ENCODE measurements at places on chromosomes 3 and 15.

DNA sequence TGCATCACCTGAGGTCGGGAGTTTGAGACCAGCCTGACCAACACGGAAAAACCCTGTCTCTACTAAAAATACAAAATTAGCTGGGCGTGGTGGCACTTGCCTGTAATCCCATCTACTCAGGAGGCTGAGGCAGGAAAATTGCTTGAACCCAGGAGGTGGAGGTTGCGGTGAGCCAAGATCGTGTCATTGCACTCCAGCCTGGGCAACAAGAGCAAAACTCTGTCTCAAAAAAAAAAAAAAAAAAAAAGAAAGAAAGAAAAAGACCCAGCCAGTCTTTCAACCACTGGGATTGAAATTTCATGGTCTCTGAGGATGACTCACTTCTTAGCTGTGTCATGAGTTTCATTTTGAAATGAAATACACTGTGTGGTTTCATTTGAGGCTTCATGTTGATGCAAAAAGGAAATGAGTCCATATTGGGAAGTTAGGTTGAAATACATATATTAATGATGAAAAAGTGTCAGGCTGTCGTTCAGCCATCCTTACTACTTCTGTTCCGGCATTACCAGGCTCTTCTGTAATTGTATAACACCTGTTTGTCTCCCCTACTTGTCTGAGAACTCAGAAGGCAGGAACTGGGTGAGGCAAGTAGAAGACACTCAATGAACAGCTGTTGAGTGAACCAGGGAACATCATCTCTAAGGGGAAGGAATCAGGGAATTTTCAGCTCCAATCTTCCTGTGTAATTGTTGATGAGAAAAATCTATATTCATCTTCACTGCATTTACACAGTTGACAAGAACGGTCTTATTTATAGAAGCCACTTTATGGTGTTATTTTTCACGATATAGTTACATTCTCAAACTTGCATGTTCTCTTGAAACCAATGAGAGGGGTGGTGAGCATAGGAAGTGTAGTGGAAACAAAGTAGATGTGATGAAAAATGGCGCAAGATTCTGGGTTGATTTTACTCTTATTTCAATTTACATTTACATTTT is 87.4 kb downstream of the NFKBIZ start:
- no peak for DNase-seq

GRCh38 chr3:98329392-98330124 is 24.1 kb upstream of the OR5K4 start:
- peak; percentile 11 for DNase-seq

DNA sequence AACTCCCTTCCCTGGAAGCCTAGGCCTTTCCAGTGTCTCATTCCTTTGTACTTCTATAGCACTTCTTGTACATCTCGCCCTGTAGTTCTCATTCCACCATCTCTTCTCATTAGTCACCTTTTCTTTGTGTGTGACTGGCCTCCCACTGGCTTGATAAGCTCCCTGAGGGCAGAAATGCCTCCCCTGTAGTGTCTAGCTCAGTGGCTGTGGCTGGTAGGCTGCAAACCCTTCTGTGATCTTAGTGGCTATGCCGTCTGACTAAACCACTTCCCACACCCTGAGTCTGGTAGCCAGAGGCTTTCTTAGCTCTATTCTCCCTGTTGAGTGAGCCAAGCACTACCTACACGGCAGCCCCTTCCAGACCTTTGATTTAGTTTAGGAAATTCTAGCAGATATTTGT is 24.4 kb upstream of the TNFAIP8L3 start:
- no peak for DNase-seq

GRCh38 chr3:129366312-129366831 is 62.1 kb downstream of the EFCAB12 start:
- DNase-seq, result no peak

GRCh38 chr15:67172172-67172571 is 82.3 kb downstream of the AAGAB start:
- DNase-seq, result no peak

DNA sequence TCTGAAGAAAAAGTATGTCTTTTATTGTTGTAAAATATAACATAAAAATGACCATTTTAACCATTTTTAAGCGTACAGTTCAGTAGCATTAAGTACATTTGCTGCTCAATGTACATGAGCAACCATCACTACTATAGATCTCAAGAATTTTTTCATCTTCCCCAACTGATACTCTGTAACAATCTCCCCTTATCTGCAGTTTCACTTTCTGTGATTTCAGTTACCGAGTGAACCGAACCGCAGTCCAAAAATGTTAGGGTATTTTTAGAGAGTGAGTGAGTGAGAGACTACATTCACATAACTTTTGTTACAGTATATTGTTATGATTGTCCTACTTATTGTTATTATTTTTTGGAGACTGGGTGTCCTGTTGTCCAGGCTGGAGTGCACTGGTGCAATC is 9.0 kb upstream of the SLC25A26 start:
- no peak for DNase-seq

- DNase-seq, result no peak
Measured at GRCh38 chr3:94460931-94461330, 398.1 kb downstream of the NSUN3 start.

- DNase-seq, result no peak
Measured at GRCh38 chr3:50610992-50611463, 546 bp downstream of the CISH start.

GRCh38 chr3:31369637-31370379 is 162.9 kb upstream of the STT3B start:
- no peak for DNase-seq

DNA sequence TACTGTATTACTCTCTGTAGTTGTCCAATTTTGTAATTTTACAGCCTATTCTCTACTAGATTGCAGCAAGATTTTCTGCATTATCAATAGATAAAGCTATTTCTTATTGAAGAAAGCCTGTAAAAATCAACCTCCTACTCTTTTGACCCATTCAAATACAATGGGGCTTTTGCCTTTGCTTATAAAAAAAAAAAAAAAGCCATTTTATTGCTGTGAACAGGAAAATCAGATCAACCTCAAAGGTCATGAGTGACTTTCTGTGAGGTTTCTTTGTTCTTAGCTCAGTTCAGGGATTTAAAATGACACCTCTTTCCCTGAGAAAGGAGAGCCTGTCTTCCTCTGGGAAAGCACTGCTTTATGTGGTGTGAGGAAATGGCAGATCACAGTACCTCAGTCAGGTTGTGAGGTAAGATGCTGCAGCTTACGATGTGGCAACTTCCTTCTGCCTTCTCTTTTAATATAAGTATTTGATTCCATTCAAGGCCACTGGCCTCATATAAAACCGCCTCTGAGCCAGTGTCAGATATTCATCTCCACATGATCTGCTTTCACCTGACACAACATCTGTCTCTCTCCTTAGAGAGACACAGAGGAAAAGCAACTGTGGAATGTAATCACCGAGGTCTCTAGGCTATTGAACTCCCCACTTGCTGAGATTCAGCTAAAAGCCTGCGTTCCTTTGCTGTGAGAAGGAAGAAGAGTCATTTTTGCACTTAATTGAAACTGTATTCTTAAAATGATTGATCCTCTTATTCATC is 161.5 kb upstream of the MB21D2 start:
- DNase-seq, result no peak

GRCh38 chr3:48504051-48504946 is at the start of gene SHISA5:
Gene SHISA5 (minus strand): TSS chr3:48504174. CDS start chr3:48504094, 80 bp downstream.
- DNase-seq, result no peak

- DNase-seq, result no peak
Measured at GRCh38 chr3:107218864-107219269, 158.4 kb upstream of the CCDC54 start.

- DNase-seq, result no peak
Measured at GRCh38 chr3:149145974-149146373, 16.5 kb downstream of the HPS3 start.

DNA sequence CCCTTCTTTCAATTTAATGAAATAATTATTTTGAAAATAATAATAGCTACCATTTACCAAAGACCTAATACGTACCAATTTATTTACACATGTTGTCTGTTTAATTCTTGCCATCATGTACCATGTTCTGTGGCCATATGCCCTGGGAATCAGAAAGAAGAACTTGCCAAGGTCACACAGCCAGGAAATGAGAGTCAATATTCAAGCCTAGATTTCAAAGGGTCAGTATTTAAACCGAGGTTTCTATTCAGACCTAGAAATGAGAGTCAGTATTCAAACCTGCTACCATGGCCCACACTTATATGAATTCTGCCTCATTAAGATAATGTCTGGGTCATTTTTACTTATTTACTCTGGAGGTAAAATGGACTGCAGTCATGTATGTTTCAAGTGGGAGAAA is 103.6 kb upstream of the TBL1XR1 start:
- no peak for DNase-seq

GRCh38 chr15:99668533-99669182 is 64.6 kb downstream of the LYSMD4 start:
- DNase-seq, result no peak

DNA sequence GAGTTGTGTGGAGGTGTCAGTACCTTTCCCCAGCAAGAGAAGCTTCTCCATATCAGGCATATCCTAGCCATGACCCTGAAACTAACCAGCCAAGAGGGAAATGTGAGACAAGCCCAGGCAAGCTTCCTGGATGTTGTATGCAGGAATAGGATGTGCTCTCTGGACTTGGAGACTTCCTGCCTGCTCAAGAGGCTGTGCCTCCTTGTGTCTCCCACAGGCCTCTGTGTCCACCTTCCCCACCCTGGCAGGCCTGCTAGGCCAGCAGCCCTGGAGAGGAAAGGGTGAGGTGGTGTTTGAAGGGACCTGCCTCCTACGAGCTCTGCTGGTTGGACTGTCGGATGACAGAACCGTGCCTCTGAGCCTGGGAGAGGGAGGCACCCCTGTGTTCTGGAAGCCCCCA is 2.1 kb upstream of the DYNLT2B start:
- DNase-seq, result no peak

- DNase-seq, result no peak
Measured at GRCh38 chr15:88992216-88992615, 79.0 kb upstream of the MFGE8 start.

DNA sequence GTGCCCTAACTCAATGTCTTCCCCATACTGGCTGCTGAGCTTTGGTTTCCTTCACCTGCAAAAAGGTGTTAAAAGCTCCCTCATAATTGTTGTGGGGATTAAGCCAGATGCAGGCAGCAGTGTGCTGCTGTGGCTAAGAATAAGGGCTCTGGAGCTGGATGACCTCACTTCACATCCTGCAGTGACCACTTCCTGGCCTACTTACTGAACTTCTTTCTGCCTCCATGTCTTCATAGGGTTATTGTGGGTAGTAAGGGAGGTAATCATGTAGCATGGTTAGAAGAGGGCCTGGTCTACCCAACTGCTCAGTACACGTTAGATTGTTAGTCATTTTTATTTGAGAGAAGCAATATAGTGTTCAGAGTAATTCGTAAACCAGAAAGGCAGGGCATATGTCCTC is 18.4 kb downstream of the GYG1 start:
- DNase-seq, result no peak

DNA sequence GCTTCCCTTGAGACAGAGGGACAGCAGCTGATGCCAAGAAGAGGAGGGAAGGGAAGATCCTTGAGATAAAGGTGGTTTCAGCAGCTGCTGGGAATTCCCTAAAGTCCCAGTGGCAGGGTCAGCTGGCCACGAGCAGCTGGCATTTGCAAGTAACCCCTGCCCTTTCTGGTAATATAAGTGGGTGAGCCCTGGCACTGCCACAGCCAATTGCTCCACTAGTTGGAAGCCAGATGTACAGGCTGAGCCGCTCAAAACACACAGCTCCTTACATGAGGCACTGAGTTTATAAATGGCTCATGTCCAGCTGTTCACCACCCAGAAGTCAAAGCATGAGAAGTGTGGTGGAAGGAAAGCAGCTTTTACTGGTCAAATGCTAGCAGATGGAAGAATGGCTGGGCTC is 35.4 kb downstream of the PRR20G start:
- DNase-seq, result no peak

GRCh38 chr3:122902326-122902725 is 107.5 kb downstream of the SLC49A4 start:
- DNase-seq, result no peak

DNA sequence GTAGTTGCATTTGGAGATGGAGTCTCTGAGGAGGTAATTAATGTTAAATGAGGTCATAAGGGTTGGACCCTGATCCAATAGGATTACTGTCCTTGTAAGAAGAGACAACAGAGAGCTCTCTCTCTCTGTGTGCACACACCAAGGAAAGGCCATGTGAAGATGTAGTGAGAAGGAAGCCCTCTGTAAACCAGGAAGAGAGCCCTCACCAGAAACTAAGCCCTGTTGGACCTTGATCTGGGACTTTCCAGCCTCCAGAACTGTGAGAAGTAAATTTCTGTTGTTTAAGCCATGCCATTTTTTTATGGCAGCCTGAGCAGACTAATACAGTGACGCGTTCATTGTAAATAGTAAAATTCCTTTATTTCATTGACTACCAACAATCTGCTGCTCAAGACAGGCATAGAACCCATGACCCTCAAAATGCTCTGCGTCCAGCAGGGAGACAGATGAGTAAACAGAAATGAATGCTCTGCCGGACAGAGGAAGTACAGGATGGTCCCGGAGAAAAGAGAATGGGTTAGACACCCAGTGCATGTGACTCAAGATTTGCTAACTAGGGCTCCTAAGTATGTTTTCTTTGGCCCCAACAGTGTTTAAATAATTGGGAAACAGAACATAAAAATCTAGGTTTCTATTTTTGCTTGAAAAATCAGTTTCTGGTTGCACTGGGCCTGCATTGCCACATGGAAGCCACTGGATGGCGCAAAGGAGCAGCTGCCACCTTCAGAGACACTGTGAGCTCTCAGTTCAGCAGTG is 37.9 kb upstream of the TNFAIP8L3 start:
- DNase-seq, result no peak

DNA sequence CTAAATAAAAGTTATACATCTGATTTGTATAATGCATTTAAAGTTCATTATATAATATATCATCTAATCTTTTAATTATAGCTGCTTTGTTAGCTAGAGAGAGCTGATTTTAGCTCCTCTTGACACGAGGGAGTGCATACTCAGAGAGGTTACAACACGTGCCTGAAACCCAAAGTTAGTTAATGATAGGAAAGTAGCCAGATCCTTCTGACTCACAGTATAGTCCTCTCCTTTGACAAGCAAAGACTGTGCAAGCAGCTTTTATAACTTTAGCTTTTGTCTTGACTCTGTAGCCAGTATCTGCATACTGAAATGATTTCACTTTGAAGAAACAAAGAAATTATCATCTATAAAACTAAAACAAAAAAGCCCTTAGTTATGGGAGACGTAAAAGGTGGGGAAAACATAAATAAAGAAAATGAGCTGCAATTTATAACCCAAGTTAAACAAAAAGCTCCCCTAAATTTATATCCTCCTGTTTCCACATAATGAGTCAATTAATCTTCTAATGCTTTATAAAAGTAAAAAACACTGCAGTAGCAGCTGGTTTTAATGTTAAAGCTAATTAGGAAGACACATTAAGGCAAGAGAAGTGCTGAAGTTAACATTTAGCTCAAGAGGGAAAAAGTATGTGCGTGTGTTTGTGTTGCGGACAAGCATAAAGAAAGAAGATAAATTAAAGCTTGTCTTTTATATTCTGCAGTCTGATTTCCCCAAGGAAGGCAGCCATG is 13.1 kb downstream of the GABRR3 start:
- DNase-seq, result no peak

All from stimulated activated CD4-positive, alpha-beta T cell treated with anti-CD3 and anti-CD28 coated beads, TNF-alpha, amount 100 ng/mL, for 4 hours (primary cell).